ENCODE measurements at places on chromosomes 5 and 9. TPM values are rescaled to one million over a fixed set of nuclear protein-coding genes. Genes with fewer than 3 reads are reported as not detected.

DNA sequence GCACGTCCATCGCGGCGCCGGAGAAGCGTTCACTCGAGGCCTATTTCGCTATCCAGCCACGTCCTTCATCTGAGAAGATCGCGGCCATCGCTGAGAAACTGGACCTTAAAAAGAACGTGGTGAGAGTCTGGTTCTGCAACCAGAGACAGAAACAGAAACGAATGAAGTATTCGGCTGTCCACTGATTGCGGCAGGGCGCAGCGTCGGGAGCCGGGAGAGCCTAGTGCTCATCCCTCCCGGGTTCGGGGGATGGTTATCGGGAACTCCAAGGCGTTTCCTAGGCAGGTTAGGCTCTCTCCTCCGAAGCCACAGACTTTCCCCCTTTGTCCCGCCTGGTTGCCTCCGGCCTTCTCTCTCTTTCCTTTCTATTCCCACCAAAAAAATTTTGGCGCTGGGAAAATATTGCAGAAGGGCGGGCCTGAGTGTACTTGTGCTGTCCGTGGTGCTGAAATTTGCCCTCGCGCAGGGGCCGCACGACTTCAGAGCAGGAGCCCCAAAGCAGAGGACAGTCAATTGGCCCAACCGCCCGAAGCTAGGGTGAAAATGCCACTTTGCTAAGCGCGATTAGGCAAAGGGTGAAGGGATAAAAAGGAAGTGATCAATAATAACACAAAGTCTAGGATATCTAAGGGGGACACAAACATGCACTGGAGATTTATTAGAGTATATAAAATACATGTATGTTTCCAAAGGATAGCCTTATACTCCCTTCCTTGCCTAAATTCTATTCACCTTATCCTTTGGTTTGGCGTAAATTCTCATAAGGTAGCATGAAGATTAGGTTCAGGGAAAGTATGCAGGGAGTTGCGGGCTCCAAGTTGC lies 1.8 kb downstream of the POU4F3 start:
- peaks cover 13% of the 10 kb centered on the region for H3K4me1 ChIP-seq
- H3K27ac ChIP-seq = no peak overlapping the region
- no peak overlapping the region for H3K4me3 ChIP-seq
- no peak for DNase-seq

DNA sequence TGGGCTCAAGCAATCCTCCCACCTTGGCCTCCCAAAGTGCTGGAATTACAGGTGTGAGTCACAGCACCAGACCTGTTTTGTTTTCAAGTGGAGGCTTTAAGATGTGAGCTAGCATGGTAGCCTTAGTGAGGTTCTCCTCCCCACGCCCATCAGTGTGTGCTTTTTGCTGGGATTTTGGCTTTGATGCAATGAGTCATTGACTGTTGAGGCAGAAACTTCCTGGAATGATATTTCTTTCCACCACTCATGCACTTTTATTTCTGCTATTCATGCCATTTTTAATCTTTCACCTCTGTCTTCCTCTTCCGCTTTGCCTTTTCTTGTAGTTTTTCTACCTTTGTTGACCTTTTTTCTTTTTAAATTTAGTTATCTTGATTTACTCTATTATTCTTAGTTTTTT lies 4.2 kb upstream of the NFIL3 start:
- H3K4me1 ChIP-seq = peaks cover 33% of the 10 kb centered on the region
- no peak overlapping the region for H3K4me3 ChIP-seq
- peak overlapping the region; percentile 13 for H3K27ac ChIP-seq
- H3K27me3 ChIP-seq = no peaks in the 10 kb centered on the region
- H3K36me3 ChIP-seq = no peaks in the 10 kb centered on the region

GRCh38 chr9:28092981-28093936 lies 520.0 kb upstream of the C9orf72 start:
- no peaks in the 10 kb centered on the region for H3K4me1 ChIP-seq
- no peaks in the 10 kb centered on the region for H3K27me3 ChIP-seq
- no peak overlapping the region for H3K27ac ChIP-seq
- H3K4me3 ChIP-seq = no peak overlapping the region
- no peak for DNase-seq
- H3K36me3 ChIP-seq = no peaks in the 10 kb centered on the region

GRCh38 chr5:20245432-20245974 lies 257.5 kb upstream of the CDH18 start:
- no peak overlapping the region for H3K4me3 ChIP-seq
- DNase-seq = no peak
- no peaks in the 10 kb centered on the region for H3K36me3 ChIP-seq
- H3K27ac ChIP-seq = no peak overlapping the region
- H3K27me3 ChIP-seq = no peaks in the 10 kb centered on the region
- no peaks in the 10 kb centered on the region for H3K4me1 ChIP-seq

DNA sequence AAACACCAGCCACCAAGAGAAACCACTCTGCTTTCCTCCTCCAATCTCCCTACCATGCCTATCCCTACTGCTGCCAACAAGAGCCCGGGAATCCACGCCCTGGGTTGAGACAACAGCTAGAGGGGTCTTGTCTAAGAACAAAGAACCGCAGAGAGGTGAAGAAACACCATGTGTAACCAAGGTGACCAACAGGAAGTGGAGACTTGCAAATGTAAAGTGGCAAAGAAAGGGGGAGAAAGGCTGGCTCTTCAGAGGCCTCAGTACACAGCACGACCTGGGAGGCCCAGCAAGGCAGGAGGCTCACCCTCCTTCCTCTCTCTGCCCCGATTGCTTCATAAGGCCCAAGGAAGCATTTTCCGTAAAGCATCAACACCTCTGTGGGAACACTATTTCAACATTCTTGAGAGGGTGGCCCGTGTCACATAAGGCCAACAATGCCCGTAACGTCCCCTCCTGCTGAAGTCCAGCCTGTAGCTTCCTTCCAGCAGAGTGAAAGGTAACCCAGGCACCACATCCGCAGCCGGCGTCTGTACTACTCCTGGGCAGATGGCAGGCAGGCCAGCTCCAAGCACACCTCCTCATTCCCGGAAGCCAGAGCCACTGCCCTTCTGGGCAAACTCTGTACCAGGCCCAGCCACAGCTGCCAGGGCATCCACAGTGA lies 18.3 kb downstream of the CCNJL start:
- peaks cover 32% of the 10 kb centered on the region for H3K4me1 ChIP-seq
- no peaks in the 10 kb centered on the region for H3K27me3 ChIP-seq
- H3K36me3 ChIP-seq = no peaks in the 10 kb centered on the region
- H3K4me3 ChIP-seq = no peak overlapping the region
- peak overlapping the region; percentile 83 for H3K27ac ChIP-seq
- peak; percentile 88 for DNase-seq

DNA sequence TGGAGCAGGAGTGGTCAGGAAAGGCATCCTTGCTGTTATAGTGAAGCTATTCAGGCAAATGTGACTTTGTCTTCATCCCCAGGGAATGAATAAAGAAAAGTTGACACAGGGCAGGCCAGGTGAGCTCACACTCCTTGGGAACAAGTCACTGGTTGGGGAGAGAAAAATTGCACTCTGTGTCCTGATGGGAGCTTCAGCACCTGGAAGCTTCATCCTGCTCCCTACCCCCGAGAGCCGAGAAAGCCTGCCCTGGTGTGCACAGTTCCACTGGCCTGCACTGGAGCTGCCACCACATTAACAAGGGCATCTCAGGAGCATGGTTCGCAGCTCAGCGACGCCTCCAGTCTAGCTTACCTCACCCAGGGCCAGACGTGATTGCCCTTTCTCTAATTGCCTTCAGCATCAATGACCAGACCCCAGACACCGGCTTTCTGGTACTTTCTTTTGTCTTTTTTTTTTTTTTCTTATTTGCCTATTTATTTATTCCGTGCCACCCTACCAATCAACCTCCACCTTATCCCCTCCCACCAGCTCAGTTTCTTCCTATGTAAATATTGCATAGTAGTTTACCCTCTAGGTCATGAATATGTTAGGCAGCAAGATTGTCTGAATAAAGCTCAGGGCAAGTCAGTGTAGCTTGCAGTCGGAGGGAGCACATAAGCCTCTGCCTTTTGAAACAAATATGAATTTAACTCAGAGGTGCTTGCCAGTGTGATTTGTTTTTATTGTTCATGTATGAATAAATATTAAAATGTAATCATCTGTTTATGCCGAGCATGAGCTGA lies 87.4 kb downstream of the DOCK2 start:
- H3K27me3 ChIP-seq = no peaks in the 10 kb centered on the region
- no peak for DNase-seq
- no peak overlapping the region for H3K4me3 ChIP-seq

DNA sequence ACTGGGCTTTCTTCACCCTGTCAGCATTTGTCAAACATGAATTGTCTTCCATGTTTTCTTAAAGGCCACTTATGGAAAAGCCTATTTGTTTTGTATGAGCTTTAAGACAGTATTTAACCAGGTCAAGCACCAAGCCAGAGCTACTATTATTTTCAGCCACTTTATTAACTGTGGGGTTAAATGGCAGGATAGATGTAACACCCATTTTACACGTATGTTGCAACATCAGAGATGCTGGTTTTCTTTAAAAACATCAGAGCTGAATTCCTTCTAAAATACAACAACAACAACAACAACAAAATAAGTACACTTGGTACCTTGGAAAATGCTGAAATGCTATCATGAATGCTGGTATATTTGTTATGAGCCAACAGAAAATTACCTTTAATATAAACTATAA lies 13.6 kb downstream of the ARRDC3 start:
- no peak for DNase-seq
- H3K36me3 ChIP-seq = peaks cover 80% of the 10 kb centered on the region
- H3K4me3 ChIP-seq = no peak overlapping the region
- no peak overlapping the region for H3K27ac ChIP-seq

DNA sequence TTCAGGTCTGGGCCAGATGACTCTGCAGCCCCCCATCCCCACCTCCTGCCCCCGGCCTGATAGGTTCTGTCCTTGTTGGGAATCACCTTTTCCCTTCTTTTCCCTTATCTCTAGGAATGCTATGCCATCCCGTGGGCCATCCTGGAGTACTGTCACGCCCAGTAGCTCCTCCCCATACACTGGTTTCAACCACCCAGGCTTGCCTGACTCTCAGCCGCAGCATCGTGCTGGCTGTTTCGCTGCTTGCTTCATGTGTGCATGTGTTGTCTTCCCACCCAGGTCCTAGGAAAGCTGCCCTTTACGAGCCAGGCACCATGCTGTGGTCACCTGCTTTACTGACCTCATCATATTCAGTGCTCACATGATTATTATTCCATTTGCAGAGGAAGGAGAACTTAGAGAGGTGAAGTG lies 71.8 kb downstream of the ANGPTL2 start:
- no peak for DNase-seq
- no peaks in the 10 kb centered on the region for H3K36me3 ChIP-seq
- H3K27me3 ChIP-seq = no peaks in the 10 kb centered on the region
- H3K27ac ChIP-seq = no peak overlapping the region
- no peak overlapping the region for H3K4me3 ChIP-seq

- H3K27ac ChIP-seq = no peak overlapping the region
- DNase-seq = no peak
- H3K36me3 ChIP-seq = peaks cover 60% of the 10 kb centered on the region
- H3K4me1 ChIP-seq = peaks cover 25% of the 10 kb centered on the region
- no peaks in the 10 kb centered on the region for H3K27me3 ChIP-seq
These were observed 7.7 kb downstream of the CLTB start for GRCh38 chr5:176408590-176408989.

DNA sequence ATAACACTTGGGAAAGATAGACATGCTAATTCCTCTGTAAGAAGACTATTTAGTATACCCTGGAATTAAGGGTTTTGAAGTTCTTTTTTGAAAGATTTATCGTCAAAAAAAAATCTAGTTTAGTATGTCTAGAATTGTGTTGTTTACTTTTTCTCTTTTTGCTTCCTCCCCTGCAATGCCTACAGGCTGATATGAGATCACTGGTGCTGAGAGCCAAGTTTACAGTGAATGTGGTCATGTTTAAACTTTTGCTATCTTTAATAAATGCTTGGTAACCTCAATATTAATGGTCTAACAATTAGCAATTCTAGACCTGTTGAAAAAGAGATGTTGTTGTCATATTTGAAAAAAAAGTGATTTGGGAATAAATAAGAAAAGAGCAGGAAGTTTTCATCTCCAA lies 86.1 kb downstream of the CWC27 start:
- no peaks in the 10 kb centered on the region for H3K36me3 ChIP-seq
- H3K27ac ChIP-seq = no peak overlapping the region
- no peak for DNase-seq
- H3K4me3 ChIP-seq = no peak overlapping the region

GRCh38 chr9:16071400-16071799 lies 518.6 kb downstream of the CCDC171 start:
- DNase-seq = no peak
- no peaks in the 10 kb centered on the region for H3K4me1 ChIP-seq
- no peaks in the 10 kb centered on the region for H3K27me3 ChIP-seq
- no peaks in the 10 kb centered on the region for H3K36me3 ChIP-seq
- no peak overlapping the region for H3K27ac ChIP-seq

DNA sequence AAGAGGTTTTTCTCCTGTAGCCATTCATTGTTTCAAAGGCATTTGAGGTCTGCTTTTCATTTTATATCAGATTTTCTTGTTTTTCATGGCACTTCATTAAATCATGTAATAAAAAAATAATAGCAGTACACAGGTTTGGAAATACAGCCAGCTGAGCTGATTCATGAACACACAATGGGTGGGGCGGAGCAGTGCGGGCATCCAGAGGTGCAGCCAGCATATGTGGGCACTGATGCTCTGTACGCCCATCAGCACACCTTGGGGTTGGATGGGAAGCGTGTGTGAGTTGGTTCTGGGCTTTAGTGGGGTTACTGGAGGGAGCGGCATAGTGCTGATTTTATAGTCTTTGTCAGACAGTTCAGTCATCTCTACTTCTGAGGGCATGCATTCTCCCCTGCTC lies 54.2 kb upstream of the IRX4 start:
- H3K27me3 ChIP-seq = peaks cover 19% of the 10 kb centered on the region
- H3K4me1 ChIP-seq = no peaks in the 10 kb centered on the region
- no peak for DNase-seq
- H3K4me3 ChIP-seq = no peak overlapping the region
- H3K36me3 ChIP-seq = no peaks in the 10 kb centered on the region
- H3K27ac ChIP-seq = no peak overlapping the region

- H3K27ac ChIP-seq = no peak overlapping the region
- no peaks in the 10 kb centered on the region for H3K27me3 ChIP-seq
- no peak overlapping the region for H3K4me3 ChIP-seq
- H3K4me1 ChIP-seq = no peaks in the 10 kb centered on the region
These were observed 148.0 kb upstream of the CDH12 start for GRCh38 chr5:23001120-23001519.

- no peaks in the 10 kb centered on the region for H3K36me3 ChIP-seq
- H3K27ac ChIP-seq = no peak overlapping the region
- H3K27me3 ChIP-seq = no peaks in the 10 kb centered on the region
- no peak overlapping the region for H3K4me3 ChIP-seq
These were observed 199.3 kb upstream of the ADAMTSL1 start for GRCh38 chr9:18274693-18275092.

DNA sequence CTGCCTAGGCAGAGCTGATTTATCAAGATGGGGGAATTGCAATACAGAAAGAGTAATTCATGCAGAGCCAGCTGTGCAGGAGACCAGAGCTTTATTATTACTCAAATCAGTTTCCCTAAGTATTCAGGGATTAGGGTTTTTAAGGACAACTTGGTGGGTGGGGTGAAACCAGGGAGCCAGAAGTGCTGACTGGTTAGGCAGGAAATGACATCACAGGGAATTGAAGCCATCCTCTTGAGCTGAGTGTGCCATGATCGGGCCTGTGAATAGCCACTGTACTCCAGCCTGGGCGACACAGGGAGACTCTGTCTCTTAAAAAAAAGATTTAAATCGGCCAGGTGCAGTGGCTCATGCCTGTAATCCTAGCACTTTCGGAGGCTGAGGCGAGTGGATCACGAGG lies 45.3 kb upstream of the CDK5RAP2 start:
- peaks cover 11% of the 10 kb centered on the region for H3K4me1 ChIP-seq
- H3K4me3 ChIP-seq = no peak overlapping the region
- H3K27ac ChIP-seq = no peak overlapping the region
- DNase-seq = no peak
- H3K27me3 ChIP-seq = no peaks in the 10 kb centered on the region

GTF2H2 gene
- total RNA-seq = 28.7 TPM

NEUROG1 gene
- not detected for total RNA-seq

COL15A1 gene
- total RNA-seq = 8.0 TPM

ZSWIM6 gene
- total RNA-seq = 18.1 TPM

BTNL9 gene
- 125 TPM for total RNA-seq

HTR1A gene
- not detected for total RNA-seq

ZFP2 gene
- total RNA-seq = 2.0 TPM
